Mesendoderm (in vitro differentiated cells): ENCODE measurements at places on chromosomes 7 and 10.

DNA sequence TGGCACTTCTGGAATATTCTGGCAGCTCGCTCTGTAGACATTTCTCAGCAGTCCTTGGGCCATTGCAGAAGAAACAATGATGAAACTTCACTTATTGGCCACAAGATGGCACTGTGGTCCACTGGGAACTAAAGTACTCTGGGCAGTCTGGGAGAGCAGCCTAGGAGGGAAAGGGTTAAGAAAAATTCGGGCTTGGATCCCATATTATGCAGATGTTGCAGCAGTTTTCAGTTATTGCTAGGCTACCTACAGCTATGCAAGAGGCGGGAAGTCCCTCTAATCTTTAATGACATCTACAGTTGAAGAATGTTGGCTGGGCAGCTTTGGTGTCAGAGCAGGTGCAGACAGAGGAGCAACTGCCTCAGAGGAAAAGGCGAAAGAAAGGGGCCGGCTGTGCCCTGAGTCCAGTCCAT, 201.7 kb upstream of the PRSS58 start:
- no peaks in the 10 kb centered on the region for H3K27me3 ChIP-seq
- no peak overlapping the region for H3K27ac ChIP-seq
- H3K4me1 ChIP-seq = no peaks in the 10 kb centered on the region
- no peaks in the 10 kb centered on the region for H3K36me3 ChIP-seq
- peak; percentile 69 for DNase-seq

GRCh38 chr7:124879771-124880170, 49.9 kb downstream of the POT1 start:
- no peak overlapping the region for H3K27ac ChIP-seq
- H3K4me3 ChIP-seq = no peak overlapping the region
- no peaks in the 10 kb centered on the region for H3K4me1 ChIP-seq
- DNase-seq = no peak

DNA sequence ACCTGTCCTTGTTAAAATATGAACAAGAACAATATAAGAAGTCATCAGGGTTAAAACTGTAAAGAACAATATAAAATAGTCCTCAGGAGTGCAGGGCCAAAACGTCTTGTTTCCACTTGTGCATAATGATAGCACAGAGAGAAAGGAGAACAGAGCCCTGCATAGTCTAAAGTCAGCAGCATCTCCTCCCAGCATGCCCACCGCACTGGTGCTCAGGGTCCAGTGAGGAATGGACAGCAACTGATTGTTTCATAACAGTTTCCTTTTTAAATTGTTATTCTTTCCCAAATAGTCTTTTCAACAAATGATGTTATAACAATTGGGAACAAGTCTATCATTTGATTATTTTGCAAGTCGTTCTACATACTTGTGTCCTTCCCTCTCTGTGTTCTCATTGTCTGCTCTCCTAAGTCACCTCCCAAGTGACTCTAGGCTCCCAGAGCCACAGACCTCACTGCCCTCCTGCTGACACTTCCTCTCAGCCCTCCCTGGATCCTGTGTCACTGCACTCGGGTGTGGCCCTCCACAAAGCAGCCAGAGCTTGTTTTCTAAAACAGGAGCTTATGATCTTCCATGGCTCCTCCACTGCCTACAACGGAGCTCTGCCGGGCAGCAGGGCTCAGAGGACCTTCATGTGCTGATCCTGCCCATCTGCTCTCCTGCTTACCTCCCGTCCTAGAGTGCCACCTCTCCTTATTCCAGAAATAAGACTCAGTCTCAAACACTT, 27.6 kb downstream of the COBL start:
- H3K4me3 ChIP-seq = no peak overlapping the region
- no peaks in the 10 kb centered on the region for H3K27me3 ChIP-seq
- no peaks in the 10 kb centered on the region for H3K4me1 ChIP-seq
- no peaks in the 10 kb centered on the region for H3K36me3 ChIP-seq
- H3K27ac ChIP-seq = no peak overlapping the region
- peak; percentile 19 for DNase-seq

- no peak overlapping the region for H3K27ac ChIP-seq
- peaks cover 25% of the 10 kb centered on the region for H3K4me1 ChIP-seq
- H3K36me3 ChIP-seq = no peaks in the 10 kb centered on the region
- no peak overlapping the region for H3K4me3 ChIP-seq
These were observed 61.3 kb downstream of the COL13A1 start for GRCh38 chr10:69862882-69863530.

DNA sequence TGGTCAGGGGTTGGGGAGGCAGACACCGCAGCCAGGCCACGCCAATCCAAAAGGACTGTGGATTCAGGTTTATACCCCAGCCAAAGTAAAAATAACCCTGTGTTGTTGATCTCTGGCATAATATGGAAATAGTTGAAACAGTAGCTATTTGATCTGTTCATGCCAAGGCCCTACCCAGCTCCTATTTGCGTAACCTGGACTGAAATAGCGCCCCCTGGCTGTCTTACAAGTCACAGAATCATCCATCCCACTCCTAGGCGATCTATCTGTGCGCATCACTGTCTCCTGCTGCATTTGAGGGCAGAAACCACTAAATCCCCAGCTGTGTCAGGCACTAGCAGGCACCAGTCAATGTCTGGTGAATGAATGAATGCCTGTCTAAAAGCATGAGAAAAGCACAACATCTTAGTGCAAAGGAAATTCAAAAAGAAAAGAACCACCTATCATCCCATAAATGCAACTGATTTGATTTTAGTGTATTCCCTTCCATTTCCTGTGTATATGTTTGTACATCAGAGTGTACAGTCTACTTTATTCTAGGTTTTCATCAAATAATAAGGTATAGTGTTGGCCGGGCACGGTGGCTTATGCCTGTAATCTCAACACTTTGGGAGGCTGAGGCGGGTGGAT, 160.0 kb downstream of the SLIT1 start:
- no peak overlapping the region for H3K27ac ChIP-seq
- DNase-seq = peak; percentile 74
- H3K27me3 ChIP-seq = no peaks in the 10 kb centered on the region
- H3K4me3 ChIP-seq = no peak overlapping the region
- no peaks in the 10 kb centered on the region for H3K36me3 ChIP-seq

- no peaks in the 10 kb centered on the region for H3K27me3 ChIP-seq
- no peak overlapping the region for H3K4me3 ChIP-seq
- no peaks in the 10 kb centered on the region for H3K36me3 ChIP-seq
These were observed 633.4 kb upstream of the LRRTM3 start for GRCh38 chr10:66292456-66292855.

DNA sequence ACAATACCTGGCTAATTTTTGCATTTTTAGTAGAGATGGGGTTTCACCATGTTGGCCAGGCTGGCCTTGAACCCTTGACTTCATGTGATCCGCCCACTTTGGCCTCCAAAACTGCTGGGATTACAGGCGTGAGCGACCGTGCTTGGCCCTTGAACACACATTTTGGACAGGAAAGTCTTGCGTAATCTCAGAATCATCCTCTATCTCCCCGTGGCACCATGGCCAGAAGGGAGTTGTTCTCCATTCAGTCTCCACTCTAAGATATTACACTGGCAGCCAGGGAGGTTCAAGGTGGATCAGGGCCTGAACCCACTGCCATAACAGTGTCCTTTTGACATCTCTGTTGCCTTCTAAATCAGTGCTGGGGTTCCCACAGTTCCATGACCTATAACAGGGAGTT, 29.2 kb upstream of the GALNTL5 start:
- H3K4me1 ChIP-seq = no peaks in the 10 kb centered on the region
- H3K27me3 ChIP-seq = no peaks in the 10 kb centered on the region
- no peak overlapping the region for H3K4me3 ChIP-seq
- no peak overlapping the region for H3K27ac ChIP-seq

DNA sequence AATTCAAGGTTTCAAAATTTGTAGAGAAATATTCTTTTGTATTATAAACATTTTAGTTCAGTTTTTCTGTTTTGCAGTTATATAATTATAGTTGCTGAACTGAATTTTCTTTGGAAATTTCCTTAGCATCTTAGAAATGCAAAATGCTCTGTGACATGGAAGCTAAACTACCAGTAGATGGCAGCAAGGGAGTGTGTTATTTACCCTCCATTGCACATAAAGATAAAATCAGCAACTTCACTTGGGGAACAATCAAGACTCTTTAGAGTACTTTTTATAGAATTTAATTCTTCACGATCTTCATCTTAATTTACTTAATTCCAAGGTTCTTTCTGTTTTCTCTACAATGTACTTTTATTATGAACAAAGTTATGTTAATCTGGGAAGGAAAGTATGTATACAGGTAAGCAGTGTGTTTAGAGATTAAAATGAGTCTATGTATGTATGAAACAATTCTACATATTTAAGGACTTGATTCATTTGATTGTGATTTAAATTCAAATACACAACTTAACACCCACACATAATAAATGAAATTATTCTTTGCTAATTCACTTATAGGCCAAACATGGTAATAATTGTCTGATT, 404.2 kb downstream of the THSD7A start:
- no peak overlapping the region for H3K4me3 ChIP-seq
- no peaks in the 10 kb centered on the region for H3K36me3 ChIP-seq
- no peaks in the 10 kb centered on the region for H3K4me1 ChIP-seq
- no peak overlapping the region for H3K27ac ChIP-seq

- H3K4me3 ChIP-seq = no peak overlapping the region
- H3K27me3 ChIP-seq = no peaks in the 10 kb centered on the region
- no peaks in the 10 kb centered on the region for H3K4me1 ChIP-seq
- H3K36me3 ChIP-seq = no peaks in the 10 kb centered on the region
These were observed 4.1 kb downstream of the ACBD7 start for GRCh38 chr10:15084502-15084922.

- no peak overlapping the region for H3K27ac ChIP-seq
- DNase-seq = no peak
- no peak overlapping the region for H3K4me3 ChIP-seq
These were observed 53.6 kb upstream of the DYNC1I1 start for GRCh38 chr7:95718577-95719410.

DNA sequence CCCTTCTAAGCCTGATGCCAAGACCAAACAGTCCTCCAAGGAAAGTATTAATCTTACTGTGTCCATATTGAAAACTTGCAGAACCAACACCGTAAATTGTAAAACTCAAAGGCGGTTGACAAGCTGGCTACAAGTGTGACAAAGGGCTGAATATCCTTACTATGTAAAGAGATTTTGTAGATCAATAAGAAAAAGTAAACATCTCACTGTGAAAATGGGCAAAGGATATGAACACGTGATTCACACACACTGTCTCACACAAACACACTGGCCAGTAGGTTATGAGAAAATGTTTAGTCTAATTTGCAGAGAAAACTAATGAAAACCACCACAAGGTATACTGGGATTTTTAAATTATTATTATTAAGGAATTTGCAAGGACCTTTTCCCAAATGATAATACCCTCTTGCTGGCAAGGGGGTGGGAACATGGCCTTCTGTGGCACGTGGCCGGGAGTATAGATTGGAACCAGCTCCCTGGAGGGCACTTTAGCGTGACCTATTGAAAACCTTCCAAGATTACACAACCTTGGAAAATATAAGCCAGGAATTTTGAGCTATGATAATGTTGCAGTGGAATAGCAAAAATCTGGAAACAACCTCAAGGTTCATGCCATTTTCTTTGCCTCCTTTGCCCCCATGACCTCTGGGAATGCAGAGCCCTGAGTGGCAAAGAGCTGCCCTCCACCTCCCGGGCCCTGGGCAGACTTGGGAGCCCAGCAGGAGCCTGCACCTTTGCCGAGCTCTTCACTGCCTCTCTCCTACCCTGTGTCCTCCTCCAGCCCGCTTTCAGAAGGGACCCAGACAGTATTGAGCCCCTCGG, 26.2 kb upstream of the SLC29A3 start:
- no peak overlapping the region for H3K4me3 ChIP-seq
- H3K4me1 ChIP-seq = no peaks in the 10 kb centered on the region
- H3K27me3 ChIP-seq = no peaks in the 10 kb centered on the region
- no peak for DNase-seq
- no peak overlapping the region for H3K27ac ChIP-seq

DNA sequence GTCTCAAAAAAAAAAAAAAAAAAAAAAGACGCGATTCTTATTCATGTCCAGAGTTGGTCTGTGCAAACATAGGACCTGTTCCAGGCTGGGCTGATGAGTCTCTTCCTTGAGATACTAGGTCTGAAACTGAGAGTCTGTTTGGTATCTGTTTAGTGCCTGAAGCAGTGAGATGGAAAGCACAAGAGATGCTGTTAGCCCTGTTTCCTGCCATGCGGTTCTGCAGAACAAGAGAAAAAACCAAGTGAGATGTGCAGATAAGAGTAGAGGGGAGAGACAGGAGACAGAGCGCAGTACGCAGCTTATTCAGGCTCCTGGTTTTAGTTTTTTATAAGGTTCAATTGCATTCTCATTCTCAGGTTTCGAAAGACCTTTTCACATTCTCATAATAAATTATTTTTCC, 85.8 kb upstream of the PRKCQ start:
- H3K27me3 ChIP-seq = no peaks in the 10 kb centered on the region
- H3K36me3 ChIP-seq = no peaks in the 10 kb centered on the region
- no peak overlapping the region for H3K27ac ChIP-seq
- DNase-seq = no peak
- no peaks in the 10 kb centered on the region for H3K4me1 ChIP-seq

GRCh38 chr10:34627331-34627730, 187.8 kb downstream of the PARD3 start:
- H3K27ac ChIP-seq = no peak overlapping the region
- DNase-seq = no peak
- H3K4me1 ChIP-seq = peaks cover 4% of the 10 kb centered on the region
- no peak overlapping the region for H3K4me3 ChIP-seq
- H3K36me3 ChIP-seq = no peaks in the 10 kb centered on the region

- no peaks in the 10 kb centered on the region for H3K27me3 ChIP-seq
- H3K4me3 ChIP-seq = no peak overlapping the region
- H3K27ac ChIP-seq = no peak overlapping the region
- no peaks in the 10 kb centered on the region for H3K36me3 ChIP-seq
- DNase-seq = no peak
These were observed 10.9 kb downstream of the LDB3 start for GRCh38 chr10:86678999-86679792.

DNA sequence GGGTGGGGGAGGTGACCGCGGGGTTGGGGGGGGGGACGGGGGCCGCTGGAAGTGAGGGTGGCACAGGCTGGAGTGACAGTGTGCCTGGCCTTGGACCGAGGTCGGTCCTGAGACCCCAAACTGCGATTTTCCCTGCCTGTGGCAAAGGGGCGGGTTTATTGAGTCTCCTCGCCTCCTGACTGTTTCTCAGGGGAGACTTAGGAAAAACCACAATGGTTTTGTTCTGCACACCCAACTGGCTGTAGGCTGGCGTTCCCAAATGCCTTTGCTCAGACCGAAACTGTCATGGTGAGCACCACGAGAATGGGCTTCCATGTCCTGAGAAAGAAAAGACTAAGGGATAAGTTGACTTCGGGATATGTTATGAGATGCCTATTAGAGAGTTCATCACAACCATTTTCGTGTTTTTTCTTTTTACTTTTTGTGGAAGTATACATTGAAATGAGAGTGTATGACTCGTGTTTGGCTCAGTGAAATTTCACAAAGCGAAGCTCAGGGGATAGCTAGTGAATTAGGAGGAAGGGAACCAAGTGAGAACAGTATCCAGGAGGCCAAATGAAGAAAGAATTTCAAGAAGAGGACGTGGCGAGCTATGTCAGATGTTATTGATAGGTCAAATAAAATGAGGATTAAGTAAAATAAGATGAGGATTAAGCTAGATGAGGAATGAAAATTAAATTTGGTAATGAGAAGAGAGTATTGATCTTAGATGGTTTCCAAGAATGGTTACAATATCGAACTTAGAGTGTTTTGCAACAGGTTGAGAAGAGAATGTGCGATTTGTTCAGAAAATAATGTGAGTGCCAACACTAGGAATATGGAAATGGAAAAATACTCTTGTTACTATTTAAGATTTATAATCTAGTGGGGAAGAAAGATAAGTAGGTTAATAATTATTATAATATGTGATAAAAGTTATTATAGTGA, 918 bp downstream of the NET1 start:
- H3K4me3 ChIP-seq = peak overlapping the region; percentile 78
- H3K27me3 ChIP-seq = no peaks in the 10 kb centered on the region
- H3K36me3 ChIP-seq = no peaks in the 10 kb centered on the region
- DNase-seq = peak; percentile 57
- peaks cover 6% of the 10 kb centered on the region for H3K4me1 ChIP-seq
- no peak overlapping the region for H3K27ac ChIP-seq

GRCh38 chr7:137970253-137970975, 31.5 kb downstream of the CREB3L2 start:
- no peak overlapping the region for H3K4me3 ChIP-seq
- H3K27ac ChIP-seq = no peak overlapping the region
- no peaks in the 10 kb centered on the region for H3K27me3 ChIP-seq
